ENCODE measurements at places on chromosomes 7 and 10.
A peak's percentile ranks its signal among the peaks of the same experiment; 100 is the strongest.

GRCh38 chr10:131653140-131653539 is 247.7 kb upstream of the PPP2R2D start:
- DNase-seq: no peak

GRCh38 chr7:121081327-121081936 is 92.9 kb downstream of the CPED1 start:
- DNase-seq: no peak

- no peak for DNase-seq
These were observed 3.3 kb upstream of the NPTX2 start for GRCh38 chr7:98613601-98614425.

GRCh38 chr7:12927635-12928434 is 240.4 kb downstream of the ARL4A start:
- DNase-seq: no peak

DNA sequence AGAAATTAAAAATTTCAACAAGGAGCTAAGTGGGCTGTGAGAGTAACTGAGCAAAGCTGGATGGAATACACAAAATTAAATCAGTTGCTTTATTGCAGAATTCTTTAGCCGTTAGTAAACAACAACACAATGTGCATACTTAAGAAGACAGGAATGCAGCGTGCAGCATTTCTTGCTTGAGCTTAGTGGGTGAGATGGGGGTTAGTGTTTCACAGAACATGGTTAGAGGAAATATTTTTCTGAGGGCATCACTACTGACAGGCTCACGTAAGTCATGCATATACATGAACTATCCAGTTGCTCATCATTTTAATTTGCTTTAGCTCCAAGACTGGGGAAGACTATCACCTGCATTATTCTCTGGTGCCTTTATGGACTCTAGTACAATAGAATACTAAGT is 80.8 kb downstream of the CD36 start:
- DNase-seq: peak; percentile 71

DNA sequence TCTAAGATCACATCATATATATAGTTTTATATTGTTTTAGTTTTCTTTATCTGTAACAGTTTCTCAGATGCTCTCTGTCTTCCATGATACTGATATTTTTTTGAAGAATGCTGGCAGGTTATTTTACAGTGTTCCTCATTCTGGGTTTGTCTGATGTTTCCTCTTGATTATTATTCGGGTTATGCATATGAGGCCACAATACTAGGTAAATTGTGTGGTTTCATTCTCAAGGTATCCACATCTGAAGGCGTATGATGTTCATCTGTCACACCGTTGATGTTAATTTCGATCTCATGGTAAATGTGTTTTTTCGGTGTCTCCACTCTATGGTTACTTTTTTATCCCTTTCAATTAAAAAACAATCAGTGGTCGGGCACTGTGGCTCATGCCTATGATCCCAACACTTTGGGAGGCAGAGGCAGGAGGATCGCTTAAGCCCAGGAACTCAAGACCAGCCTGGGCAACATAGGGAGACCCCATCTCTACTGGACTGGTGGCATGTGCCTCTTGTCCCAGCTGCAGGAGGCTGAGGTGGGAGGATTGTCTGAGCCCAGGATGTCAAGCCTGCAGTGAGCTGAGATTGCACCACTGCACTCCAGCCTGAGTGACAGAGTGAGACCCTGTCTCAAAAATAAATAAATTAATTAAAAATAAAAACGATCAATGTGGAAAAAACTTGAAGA is 108.9 kb downstream of the TPST1 start:
- no peak for DNase-seq
